ENCODE measurements at places on chromosomes 12 and 14. TPM values are rescaled to one million over a fixed set of nuclear protein-coding genes. Genes with fewer than 3 reads are reported as not detected.
A peak's percentile ranks its signal among the peaks of the same experiment; 100 is the strongest.

Gene EXOC3L4
- total RNA-seq: 82.8 TPM

Gene NELL2
- 2.9 TPM for total RNA-seq

DNA sequence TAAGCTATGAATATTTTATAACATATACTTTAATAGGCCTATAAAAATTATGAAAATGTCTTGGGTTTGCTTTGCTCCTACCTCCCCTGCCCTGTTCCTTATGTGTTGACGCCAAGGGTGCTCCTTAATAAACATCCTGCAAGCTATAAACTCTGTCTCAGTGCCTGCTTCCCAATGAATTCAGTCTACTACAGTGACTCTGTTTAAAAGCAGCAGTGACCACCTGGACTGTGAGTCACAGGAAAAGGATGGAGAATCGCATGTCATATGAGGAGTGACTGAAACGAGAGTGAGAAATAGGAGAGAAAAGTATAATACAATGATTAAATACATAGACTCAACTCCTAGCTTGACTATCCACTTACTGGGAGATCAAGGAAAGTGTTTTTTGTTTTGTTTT is 41.1 kb upstream of the CFAP54 start:
- H3K4me3 ChIP-seq: no peak overlapping the region
- no peak overlapping the region for H3K27ac ChIP-seq
- no peak for DNase-seq
- H3K27me3 ChIP-seq: no peaks in the 10 kb centered on the region
- H3K36me3 ChIP-seq: no peaks in the 10 kb centered on the region
- H3K4me1 ChIP-seq: no peaks in the 10 kb centered on the region

- no peaks in the 10 kb centered on the region for H3K36me3 ChIP-seq
- H3K27ac ChIP-seq: peak overlapping the region; percentile 34
- H3K4me3 ChIP-seq: no peak overlapping the region
These were observed 149.3 kb downstream of the CALM1 start for GRCh38 chr14:90545966-90546751.

GRCh38 chr12:53489242-53489864 is 9.9 kb downstream of the MAP3K12 start:
- DNase-seq: no peak
- no peaks in the 10 kb centered on the region for H3K27me3 ChIP-seq
- H3K4me1 ChIP-seq: peaks cover 27% of the 10 kb centered on the region

DNA sequence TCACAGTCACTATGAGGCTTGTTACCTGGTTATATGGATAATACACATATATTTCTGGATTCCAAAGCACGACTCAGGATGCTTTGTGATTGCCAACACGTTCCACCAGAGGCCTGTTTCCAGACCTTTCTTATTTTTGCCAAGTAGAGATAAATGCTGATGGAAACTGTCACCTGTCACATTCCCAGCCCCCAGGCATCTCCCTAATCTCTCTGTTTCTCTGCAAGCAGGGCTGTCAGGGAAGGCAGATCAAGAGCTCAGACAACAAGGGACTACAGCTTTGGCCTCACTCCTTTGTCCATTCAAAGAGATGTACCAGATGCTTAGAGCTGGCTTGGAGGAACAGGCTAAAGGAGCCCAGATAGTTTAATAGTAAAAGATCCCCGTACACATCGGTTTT is 21.8 kb upstream of the DDHD1 start:
- H3K4me3 ChIP-seq: no peak overlapping the region
- H3K4me1 ChIP-seq: no peaks in the 10 kb centered on the region
- H3K36me3 ChIP-seq: no peaks in the 10 kb centered on the region
- no peak for DNase-seq

- H3K36me3 ChIP-seq: no peaks in the 10 kb centered on the region
- no peak overlapping the region for H3K4me3 ChIP-seq
- H3K4me1 ChIP-seq: no peaks in the 10 kb centered on the region
- H3K27ac ChIP-seq: no peak overlapping the region
- no peak for DNase-seq
These were observed 34.7 kb upstream of the PPM1H start for GRCh38 chr12:62969695-62970094.
